ENCODE measurements at places on chromosomes 1 and 21.

DNA sequence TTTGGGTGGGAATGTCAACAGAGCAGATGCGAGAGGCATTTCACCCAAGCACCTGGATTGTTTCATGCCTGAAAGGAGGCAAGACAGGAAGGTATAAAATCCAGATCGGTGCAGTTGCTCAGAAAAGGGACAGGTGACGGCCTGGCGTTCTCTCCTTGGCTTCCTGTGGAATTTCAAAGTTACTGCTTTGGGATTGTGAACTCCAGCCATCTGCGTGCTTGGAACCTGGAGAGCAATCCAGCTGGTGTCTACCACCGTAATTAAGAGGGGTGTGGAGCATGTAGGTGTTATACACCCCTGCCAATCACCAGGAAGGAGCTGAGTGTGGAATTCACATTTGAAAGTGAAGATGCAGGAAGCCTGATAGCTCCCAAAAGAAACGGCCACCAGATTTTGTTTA is 286.1 kb downstream of the KIF26B start:
- DNase-seq: no peak

DNA sequence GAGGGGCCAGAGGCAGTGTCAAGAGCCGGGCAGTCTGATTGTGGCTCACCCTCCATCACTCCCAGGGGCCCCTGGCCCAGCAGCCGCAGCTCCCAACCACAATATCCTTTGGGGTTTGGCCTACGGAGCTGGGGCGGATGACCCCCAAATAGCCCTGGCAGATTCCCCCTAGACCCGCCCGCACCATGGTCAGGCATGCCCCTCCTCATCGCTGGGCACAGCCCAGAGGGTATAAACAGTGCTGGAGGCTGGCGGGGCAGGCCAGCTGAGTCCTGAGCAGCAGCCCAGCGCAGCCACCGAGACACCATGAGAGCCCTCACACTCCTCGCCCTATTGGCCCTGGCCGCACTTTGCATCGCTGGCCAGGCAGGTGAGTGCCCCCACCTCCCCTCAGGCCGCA is at the start of gene BGLAP:
Gene BGLAP, plus strand, starts transcription at position 259 of the 400 bp plus-strand sequence. Its CDS starts 48 bp downstream, at position 307.
- no peak for DNase-seq

DNA sequence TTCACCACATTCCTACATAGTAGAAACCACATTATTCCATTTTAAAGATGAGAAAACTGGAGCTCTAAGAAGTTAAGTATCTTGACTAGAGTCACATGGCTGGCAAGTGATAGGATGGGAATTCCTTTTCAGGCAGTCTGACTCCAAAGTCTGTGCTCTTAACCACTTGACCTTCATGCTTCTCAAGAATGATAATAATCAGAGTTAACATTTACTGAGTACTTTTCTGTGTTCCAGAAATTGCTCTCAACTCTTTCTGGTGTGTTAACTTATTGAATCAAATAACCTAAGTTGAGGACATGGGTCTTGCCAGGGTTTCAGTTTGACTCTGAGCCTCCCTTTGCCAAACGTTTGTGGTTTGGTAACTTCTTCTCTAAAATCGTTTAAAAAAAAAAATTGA is 169.4 kb downstream of the RASAL2 start:
- DNase-seq: no peak

DNA sequence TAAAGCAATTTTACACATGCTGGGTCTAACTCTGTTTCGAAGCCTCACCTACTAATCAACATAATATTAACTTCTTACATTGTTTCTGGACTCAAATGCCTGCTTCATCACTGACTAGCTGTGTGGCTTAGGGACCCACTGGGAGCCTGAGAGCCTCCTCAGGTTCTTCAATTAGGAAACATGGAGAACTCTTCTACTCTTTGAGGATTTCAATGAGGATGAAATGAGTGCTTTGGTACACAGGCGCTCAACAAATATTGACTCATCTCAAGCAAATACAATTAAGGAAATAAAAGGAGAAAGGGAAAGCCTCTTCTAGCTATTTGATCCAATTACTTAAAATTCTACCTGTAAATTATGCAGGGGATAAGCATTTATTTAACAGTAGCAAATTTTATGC is 84.4 kb upstream of the JAK1 start:
- no peak for DNase-seq

DNA sequence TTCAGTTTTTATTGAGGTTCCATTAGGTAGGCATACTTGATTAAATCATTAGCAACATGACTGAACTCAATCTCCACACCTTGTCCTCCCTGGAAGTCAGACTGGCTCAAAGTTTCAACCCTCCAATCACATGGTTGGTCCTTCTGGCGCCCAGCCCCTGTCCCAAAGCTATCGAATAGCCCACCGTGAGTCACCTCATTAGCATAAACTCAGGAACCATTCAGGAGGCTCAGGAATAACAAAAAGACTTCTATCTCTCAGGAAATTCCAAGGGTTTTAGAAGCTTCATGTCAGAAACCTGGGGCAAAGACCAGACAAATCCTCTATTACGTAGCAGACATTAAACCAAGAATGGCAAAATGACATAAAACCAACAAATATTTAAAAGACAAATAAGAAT is 78.6 kb downstream of the RGS2 start:
- no peak for DNase-seq

DNA sequence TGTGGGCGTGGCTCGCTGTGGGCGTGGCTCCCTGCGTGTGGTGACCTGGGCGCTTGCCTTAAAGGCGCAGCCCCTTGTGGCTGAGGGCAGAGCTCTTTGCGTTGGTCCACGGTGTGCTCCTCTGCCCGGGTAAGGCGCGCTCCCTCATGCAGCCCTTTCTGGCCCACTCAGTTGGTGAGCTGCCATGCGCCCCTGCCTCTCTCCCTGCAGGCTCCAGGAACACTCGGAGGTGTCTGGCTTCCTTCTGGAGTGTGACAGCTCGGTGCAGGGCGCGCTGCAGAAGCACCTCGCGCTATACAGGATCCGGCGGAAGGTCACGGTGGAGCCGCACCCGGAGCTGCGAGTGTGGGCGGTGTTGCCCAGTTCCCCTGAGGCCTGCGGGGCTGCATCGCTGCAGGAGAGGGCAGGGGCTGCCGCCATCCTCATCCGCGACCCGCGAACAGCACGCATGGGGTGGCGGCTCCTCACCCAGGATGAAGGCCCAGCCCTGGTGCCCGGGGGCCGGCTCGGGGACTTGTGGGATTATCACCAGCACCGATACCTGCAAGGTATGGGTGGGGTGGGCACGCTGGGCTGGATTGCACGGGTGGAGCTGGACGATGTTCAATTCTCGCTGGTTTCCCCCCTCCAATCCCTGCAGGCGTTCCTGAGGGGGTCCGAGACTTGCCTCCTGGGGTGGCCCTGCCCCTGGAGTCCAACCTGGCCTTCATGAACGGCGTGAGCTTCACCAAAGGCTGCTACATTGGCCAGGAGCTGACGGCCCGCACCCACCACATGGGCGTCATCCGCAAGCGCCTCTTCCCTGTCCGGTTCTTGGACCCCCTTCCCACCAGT is 9.1 kb downstream of the IBA57 start:
- DNase-seq: peak; percentile 19

DNA sequence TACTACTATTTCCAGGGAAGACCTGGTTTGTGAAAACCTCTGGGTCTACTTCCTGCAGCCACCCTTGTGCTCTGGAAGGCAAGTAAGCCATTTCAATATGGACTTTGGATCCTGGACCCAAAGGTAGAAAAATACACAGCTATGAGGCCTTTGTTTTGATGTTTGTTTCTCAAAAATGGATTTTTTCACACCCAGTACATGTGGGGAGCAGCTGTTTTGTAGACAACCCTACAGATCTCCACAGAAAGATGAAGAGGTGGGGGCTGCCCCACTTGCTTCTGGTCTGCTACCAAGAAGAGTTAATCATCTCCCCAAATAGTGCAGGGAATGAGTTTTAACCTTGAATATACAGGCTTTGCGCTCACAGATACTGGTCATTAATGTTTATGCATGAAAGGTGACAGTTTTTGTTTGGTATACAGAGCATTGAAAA is 29.2 kb downstream of the ZNF281 start:
- DNase-seq: no peak

DNA sequence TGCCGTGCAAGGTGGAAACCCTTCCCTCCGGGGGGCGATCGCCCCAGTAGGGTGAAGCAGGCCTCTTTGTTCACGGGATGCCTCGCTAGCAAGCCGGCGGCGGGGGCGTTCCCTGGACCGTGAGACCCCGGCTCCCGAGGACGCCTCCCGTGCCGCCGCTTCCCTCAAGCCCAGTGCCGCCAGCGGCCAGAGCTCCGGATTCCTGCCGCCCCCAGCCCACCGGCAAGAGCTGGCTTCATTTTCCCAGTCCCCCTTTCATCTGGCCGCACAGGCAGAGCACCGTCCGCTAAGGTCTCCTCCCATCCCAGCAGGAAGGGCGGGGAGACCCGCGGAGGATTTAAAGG is 16.3 kb downstream of the IER5 start:
- DNase-seq: peak; percentile 21

DNA sequence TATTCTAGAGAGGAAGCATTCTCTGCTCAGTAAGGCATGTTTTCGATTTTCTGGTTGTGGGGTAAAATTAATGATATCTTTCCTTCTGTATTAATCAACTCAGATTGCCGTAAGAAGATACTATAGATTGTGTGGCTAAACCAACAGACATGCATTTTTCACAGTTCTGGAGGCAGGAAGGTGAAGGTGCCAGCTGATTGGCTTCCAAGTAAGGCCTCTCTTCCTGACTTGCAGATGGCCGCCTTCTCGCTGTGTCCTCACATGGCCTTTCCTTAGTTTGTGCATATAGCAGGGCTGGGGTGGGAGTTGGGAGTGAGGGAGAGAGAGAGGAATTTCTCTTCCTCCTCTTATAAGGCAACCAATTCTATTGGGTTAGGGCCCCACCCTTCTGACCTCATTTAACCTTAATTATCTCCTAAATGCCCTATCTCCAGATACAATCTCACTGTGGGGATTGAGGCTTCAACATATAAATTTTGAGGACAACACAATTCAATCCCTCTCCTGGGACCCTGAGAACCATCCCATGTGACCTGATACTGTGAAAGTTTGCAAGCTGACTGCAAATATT is 52.3 kb upstream of the MRPS6 start:
- no peak for DNase-seq

DNA sequence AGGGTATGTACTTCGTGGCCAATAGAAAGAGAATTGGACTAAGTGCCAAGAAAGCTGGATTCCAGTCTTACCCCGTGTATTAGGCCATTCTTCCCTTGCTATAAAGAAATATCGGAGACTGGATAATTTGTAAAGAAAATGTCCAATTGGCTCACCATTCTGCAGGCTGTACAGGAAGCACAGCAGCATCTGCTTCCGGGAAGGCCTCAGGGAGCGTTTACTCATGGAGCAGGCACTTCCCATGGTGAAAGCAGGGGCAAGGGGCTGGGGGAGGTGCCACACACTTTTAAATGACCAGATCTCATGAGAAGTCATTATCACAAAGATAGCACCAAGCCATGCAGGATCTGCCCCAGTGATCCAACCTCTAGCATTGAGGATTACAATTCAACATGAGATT is 7.8 kb upstream of the AMIGO1 start:
- no peak for DNase-seq

DNA sequence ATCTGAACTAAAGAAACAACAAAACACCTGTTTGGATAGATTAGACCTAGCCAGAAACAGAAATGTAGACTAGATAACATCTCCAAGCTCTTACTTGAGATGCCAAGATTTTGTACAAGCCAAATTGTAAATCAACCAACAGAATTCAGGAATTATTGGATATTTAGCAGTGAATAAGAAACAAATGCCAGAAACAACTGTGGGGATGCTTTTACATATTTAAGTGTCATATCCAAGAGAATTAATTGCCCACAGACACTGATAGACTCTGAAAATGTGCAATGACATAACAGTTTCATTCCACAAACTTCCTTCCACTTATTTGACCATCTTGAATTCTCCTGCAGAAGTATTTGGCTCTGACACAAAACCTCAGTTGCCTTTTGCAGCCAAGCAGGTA is 92.3 kb downstream of the SGIP1 start:
- no peak for DNase-seq

DNA sequence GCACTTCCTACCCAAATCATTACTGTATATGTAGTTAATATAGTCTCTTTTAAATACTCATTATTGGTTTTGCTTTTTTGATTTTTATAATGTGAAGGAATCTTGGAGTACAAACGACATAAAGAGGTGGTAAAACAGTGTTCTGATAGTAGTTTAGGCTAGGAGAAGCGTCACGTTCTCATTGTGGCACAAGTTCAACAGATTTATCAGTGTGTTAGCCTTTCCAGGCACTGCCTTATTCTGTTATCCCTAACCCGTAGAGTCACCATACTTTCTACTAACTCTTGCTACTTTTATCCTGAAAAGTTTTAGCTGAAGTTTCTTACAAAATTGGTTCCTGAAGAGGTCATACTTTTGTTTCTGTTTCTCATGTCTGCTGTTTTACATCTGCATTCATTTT is 174.6 kb upstream of the CACYBP start:
- DNase-seq: no peak

DNA sequence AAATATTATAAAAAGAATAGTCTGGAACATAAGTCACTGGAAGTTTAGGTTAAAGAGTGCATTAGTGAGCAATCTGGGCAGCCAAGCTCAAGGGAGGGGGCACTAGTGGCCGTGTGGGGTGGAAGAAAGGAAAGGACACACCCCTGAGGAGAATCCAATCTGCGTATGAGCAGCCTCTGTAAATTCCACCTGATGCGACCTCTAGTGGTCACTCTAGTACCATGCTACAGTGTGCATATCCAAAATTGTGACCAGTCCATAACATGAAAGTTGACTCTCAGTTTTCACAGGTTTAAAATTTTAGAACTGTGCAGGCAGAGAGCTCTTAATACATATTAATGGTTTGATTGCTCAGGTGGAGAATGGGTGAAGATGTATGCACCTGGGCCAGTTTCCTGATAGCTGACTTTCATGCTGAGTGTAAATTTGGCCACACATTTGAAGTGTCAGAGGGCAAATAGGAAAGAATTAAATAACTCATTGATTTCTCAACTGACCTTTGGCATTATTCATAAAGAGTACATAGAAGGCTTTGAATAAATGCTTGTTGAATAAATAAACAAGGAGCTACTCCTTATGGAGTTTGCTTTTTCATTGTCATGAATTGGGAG is 105.9 kb upstream of the C21orf91 start:
- peak; percentile 12 for DNase-seq

DNA sequence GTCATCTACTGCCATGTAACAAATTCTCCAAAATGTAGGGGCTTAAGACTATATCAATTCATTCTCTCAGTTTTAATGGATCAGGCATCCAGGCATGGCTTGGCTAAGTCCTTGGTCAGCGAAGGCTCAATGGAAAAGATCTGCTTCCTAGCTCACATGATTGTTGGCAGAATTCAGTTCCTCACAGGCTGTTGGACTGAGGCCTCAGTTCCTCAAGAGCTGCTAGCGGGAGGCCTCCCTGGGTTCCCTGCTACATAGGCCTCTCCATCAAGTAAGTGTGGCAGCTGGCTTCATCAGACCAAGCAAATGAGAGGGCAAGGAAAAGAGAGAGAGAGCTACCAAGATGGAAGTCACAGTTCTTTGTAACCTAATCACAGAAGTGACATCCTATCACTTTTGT is 19.6 kb upstream of the EYA3 start:
- no peak for DNase-seq
